ENCODE measurements at places on chromosomes 16 and 17.

DNA sequence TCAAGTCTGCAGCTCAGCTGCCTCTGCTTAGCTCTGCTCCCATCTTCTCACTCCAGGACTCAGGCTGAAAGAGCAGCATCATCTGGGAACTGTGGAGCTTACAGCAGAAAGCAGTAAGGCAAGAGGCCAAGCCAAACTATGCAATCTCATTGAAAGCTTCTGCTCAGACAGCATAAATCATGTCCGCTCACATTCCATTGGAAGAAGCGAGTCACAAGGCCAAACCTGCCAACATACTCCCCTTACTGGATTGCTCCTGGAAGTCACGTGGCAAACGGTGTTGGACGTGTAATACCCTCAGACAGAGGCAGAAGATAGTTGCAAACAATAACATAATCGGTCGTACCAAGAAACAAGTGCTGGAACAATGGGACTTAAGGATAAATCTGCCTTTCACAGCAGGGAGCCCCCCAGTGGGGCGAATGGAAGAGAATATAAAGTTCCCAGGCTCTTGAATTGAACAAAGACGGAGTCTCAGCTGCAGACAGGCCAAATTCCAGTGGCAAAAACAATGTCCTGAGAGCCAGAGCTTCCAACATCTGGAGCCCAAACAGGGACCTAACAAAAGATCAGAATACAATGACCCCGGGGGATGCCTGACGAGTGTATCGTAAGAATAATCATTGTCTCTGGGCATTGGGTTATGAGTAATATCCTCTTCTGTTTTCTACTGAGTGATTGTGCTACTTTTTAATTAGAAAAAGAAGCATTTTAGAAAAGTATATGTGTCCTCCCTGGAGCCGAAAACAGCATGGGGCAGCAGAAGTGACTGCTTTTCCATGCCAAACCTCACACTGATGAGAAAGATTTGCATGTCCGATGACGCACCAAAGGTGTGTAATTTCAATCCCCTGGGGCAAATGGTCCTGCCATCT, 68.4 kb downstream of the CMC2 start:
- DNase-seq: no peak

DNA sequence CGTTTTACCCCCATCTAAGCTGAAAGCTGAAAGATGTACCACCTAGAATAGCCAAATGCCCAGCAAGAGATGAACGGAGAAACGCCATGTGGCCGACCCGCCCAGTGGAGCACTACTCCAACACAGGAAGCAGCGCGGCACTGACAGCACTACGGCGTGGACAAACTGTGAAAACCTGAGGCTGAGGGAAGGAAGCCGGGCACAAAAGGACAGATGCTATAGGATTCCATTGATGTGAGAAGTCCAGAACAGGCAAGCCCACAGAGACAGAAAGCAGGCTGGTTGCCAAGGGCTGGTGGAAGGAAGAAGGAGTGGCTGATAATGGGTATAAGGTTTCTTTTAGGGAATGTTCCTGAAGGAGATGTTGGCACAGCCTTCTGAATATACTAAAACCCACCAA, 29.4 kb upstream of the SLC38A8 start:
- DNase-seq: no peak

- DNase-seq: no peak
Measured at GRCh38 chr17:8059131-8059530, 20.3 kb downstream of the ALOX15B start.

- DNase-seq: no peak
Measured at GRCh38 chr17:45240905-45241327, 19.2 kb downstream of the FMNL1 start.

- no peak for DNase-seq
Measured at GRCh38 chr17:34850964-34851363, 110.3 kb downstream of the CCT6B start.

DNA sequence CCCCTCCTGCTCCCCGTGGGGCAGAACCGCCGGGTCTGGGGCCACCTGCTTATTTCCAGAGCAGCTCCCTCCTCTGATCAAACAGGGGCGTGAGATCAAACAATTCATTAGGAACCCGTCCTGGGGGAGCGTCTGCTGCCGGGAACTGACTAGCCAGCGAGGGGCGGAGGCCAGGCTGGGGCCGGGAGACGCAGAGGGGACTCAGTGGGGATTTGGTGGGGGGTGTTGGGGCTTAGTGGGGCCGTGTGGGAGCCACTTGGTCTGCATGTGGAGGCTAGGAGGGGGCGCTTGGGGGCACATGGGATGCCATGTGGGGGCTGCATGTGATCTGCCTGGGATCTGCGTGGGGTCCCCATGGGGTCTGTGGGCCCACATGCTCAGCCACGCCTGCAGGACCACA, 20.5 kb upstream of the CACNA1H start:
- DNase-seq: no peak

DNA sequence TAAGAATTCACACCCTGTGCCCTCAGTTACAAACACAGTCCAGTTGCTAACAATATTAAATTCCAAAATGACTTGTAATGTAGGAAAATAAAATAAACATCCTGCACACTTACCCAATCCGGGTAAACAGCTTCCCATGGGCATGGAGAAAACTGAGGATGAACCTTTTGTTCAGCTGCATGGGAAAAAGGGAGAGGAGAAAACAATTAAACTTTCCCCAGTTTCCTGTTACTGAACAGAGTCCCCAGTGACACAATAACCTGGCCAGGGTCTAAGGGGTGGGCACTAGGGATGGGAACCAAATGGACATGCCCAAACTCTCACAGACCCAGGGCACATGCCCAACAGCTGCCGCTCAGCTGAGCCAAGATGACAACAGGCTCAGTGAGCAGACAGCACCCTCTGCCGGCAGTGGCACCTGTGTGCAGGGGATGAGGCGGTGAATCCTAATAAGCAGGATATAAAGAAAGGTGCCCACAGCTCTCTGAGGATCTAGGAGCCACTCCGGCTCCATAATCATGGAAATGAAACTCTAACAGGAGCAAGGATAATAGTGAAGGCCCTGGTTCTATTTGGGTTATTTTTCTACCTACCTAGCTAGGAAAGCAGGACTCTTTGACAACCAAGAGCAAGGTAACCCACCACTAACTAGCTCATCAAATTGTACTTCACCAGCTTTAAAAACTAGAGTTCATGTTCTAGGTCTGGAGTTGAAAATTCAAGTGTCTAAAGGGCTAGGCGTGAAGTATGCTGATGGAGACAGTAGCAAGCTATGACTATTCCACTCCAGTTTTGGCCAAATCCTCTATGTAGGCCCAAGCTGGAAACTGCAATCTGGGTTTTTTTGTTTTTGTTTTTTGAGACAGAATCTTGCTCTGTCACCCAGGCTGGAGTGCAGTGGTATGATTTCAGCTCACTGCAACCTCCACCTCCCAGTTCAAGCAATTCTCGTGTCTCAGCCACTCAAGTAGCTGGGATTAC, 58.8 kb downstream of the SMG6 start:
- peak; percentile 43 for DNase-seq

DNA sequence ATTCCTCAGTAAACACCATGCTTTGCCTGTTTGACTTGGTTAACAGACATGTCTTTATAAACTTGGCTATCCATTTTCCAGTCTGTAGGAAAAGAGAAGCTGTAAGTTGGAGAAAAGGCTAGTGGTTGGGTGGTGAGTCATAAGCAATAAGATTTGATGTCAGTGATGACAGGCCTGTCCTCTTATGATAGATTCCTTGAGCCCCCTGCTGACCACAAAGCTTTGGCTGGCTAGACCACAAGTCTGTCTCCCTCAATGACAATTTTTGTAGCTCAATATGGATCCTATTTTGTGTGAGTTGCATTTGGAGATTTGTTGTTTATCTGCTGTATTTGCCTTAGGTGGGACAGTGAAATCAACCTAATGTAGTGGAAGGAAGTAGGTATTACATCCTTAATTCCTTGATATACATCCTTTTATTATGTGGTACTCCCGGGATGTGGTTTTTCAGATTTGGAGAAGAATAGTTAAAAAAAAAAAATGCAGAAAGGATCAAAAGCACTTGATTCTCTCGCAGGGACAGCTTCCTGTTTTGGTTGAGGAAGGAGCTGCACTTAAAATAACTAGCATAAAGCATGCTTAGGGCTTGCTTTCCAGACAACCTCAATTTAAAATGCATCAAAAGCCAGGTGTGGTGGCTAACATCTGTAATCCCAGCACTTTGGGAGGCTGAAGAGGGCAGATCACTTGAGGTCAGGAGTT, 67.4 kb downstream of the SIAH1 start:
- no peak for DNase-seq

DNA sequence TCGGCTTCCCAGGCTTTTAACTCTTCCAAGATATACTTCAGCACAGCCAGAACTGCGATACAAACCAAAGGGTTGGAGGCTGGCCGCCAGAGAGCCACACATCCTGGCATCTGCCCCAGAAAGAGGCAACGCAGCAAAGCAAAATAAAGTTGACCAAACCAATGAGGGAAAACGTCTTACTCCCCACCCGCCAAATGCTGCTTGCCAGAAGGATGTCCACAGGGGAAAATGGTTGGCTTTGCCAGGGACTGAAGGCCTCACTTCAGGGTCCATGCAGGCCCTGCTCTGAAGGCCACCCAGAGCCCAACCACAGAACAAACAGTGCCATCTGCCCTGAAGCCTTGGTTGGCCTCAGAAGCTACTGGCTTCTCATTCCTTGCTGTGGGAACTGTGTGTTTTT, 15.0 kb downstream of the CACNG1 start:
- DNase-seq: no peak

DNA sequence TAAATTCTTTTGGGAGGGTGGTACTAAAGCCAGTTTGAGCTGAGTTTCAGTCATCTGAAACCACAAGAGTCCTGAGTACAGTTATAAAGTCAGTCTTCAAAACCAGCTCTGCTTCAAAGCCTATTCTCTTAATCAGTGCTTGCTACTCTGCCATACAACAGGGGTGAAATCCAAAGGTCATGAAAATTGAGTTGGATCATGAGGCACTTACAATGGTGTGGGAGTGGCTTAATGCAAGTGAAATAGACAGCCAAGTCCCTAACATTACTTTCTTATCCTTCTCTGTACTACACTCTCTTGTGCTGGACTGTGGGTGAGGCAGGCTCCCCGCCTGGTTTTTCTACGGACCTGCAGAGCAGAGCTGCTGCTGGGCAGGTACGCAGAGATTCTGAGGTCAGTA, 12.4 kb downstream of the CBLN1 start:
- no peak for DNase-seq

GRCh38 chr17:77414811-77415400, 274.1 kb downstream of the SEC14L1 start:
- DNase-seq: no peak

- DNase-seq: no peak
Measured at GRCh38 chr17:41800601-41801373, 11.0 kb downstream of the P3H4 start.

DNA sequence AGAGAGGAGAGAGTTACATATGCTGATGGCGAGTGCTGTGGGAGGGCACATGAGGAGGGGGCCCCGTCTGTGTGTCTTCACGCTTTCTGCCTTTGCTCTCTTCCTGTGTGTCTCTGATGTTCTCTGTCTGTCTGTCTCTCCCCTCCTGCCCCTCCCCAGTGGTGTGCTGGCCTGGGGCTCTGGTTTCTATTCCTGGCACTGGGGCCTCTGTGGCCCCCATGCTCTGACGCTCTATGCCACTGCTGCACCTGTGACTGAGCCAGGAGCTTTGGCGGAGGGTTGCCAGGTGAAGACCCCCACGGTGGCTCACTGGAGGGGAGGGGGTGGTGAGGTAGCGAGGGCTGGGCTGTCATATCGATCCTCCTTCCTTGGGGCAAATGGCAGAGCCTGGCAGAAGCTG, 24.6 kb upstream of the BRD7 start:
- no peak for DNase-seq

GRCh38 chr16:77782694-77783093, 5.7 kb upstream of the VAT1L start:
- no peak for DNase-seq

- DNase-seq: no peak
Measured at GRCh38 chr16:64339052-64339770, 782.7 kb downstream of the CDH11 start.

Data from NCI-H2107 (cell line).